NCI-H1048 (cell line): ENCODE measurements at places on chromosomes 6 and 20.

DNA sequence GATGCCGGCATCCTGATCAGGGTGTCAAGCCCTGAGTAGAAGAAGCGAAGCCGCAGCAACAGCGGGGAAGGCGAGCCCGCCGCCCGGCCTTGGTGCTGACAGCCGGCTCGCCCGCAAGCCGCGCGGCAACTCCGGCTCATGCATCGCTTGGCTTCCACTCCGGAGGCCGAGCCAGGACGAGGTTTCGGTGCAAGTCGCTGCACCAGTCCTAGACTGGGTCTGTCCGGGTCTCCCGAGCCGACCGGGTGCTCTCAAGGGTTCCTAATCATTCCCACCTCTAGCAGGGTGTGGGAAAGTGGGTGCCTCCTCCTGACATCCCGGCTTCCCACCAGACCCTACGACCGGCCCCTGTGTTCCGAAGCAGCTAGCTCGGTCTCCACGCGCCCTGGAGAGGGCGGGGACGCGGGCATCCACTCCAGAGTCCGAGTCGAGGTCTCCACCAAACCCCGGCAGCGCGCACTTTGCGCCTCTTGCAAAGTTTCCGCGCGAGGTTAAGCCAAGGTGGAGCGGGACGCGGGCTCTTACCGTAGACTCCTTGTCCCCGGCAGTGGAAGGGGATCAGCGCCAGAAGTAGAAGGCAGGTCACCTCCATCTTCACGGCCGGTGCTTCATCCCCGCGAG lies 1.4 kb downstream of the MDGA1 start:
- DNase-seq, result no peak

- DNase-seq, result no peak
Observed at GRCh38 chr6:3366596-3367413, 90.0 kb downstream of the SLC22A23 start.

GRCh38 chr6:155389130-155389529 lies 66.5 kb downstream of the NOX3 start:
- DNase-seq, result no peak

- DNase-seq, result no peak
Observed at GRCh38 chr6:139549561-139550070, 175.2 kb upstream of the CITED2 start.

- no peak for DNase-seq
Observed at GRCh38 chr6:1591926-1592325, 17.8 kb upstream of the FOXC1 start.

GRCh38 chr6:13614926-13615791 lies at the start of gene NOL7:
Gene NOL7 (plus strand): TSS chr6:13615335. CDS start chr6:13615359, 24 bp downstream.
- peak; percentile 89 for DNase-seq

DNA sequence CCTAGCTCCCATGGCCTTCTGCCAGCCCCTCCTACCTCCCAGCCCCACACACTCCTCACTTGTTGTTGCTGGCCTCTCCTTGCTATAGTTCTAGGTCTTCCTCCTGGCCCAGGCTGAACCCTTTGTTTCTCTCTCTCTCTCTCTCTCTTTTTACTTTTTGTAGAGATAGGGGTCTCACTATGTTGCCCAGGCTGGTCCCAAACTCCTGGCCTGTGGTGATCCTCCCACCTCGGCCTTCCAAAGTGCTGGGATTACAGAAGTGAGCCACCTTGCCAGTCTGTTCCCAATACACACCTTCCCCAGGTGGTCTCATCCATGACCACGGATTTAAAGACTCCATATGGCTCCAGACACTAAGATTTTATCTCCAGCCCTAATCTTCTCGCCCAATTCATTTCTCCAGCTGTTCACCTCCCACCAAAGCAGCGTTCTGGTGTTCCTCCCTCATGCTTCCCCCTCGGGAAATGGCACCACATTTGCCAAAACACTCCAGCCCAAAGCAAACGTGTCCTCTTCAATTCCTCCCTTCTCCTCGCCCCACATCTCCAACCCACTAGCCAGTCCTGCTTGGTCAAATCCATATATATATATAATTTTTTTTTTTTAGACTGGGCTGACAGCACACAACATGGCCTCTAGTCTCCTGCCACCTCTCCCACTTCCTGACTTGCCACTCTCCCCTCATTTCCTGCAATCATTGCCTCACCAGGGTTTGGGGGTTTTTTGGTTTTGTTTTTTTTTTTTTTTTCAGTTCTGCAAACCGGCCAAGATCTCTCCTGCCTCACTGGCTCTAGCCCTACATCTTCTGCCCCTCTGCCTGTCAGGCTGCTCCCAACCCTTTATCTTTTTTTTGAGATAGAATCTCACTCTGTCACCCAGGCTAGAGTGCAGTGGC lies 104.4 kb downstream of the NCR2 start:
- no peak for DNase-seq

- no peak for DNase-seq
Observed at GRCh38 chr6:158538741-158539140, 21.1 kb upstream of the TMEM181 start.

DNA sequence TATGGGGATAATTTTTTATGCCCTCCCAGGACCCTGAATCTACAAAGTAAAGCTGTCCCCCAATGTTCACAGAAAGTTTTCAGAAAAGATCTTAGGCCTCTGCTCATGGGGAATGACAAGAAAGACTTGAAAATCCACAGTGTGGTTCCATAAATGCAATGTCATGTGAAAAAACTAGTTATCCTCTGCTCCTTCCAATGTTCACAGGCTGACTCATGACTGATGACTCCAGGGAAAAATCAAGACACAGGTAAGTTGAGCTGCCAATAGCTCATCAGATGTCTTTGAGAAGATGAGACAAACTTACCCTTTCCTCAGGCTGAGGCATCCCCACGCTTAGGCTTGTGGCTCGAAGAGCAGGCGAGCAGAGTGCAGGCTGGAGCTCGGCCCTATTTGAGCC lies 14.8 kb upstream of the BCLAF1 start:
- no peak for DNase-seq

DNA sequence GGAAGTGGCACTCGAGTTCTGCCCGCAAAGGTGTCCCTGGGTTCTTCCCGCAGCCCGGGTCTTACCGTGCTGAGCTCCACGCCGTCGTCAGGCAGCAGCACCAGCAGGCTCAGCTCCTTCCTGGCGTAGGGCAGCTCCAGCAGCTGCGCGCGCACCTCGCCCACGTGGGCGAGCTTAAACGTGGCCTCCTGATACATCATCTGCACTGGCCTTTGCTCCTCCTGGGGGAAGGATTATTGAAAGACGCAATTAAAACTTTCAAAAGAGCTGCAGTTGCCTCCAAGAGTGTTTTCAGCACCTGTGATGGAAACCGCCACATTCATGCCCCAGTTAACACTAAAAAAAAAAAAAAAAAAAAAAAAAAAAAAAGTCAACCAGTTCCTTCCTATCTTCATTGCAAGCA lies 11.3 kb downstream of the SERPINB9 start:
- no peak for DNase-seq

- DNase-seq, result no peak
Observed at GRCh38 chr6:18279422-18279821, 15.1 kb upstream of the DEK start.

DNA sequence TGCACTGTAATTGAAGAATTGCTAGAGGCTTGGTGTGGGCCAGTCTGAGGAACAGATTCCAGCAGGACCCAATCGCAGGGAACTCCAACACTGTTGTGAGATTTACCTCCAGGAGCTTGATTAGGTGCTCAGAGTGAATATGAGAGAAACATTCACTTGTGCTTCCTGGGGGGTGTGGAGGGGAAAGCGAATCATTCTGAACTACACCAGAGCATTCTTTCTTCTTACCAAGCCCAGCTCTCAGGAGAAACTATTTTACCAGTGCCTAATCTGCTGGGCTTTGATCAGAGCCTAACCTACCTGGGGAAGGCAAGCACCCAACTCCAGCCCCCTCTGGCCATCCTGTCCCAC lies 7.4 kb upstream of the SIRPB1 start:
- no peak for DNase-seq

DNA sequence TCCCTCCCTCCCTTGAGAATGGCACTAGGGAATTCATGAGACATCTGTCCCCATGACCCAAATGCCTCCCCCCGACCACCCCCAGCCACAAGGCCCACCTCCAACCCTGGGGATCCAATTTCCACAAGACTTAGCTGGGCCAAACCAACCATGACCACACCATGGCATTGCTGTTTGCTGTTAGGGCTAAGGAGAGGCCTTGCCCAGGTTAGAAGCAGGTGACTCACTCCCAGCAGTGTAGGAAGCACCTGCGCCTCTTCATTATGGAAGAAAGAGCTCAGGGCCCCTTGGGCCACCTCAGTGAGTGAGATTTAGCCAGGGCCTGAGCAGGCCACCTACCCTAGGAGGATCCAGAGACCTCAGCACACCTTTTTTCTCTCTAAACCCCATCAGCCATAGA lies 337.9 kb downstream of the TAF4 start:
- no peak for DNase-seq

- DNase-seq, result no peak
Observed at GRCh38 chr20:34744847-34745246, 40.7 kb downstream of the TP53INP2 start.

DNA sequence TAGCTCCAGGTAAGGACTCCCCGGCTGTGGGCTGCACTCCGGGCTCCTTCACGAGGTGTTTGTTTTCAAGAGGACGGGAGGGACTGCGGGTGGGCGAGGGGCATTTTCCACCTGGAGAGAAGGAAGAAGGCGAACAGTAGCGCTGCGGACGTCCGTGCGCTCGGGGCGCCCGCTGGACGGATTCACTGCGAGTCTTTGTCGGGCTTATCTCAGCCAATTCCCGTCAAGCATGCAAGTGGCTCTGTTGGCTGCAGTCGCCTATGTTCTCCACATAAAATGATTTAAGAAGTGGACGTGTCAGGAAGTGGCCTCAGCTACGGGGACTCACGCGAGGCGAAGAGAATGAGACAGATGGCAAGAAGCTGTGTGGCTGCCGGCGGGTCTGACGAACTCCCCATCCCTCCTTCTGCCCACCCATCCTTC lies 332 bp downstream of the GRIK2 start:
- DNase-seq, result no peak

GRCh38 chr6:122400462-122401089 lies 1.1 kb downstream of the HSF2 start:
- no peak for DNase-seq

GRCh38 chr20:3071610-3072529 lies at the start of gene OXT:
Gene OXT (plus strand): TSS chr20:3071620. CDS start chr20:3071656, 36 bp downstream.
- DNase-seq, result no peak

DNA sequence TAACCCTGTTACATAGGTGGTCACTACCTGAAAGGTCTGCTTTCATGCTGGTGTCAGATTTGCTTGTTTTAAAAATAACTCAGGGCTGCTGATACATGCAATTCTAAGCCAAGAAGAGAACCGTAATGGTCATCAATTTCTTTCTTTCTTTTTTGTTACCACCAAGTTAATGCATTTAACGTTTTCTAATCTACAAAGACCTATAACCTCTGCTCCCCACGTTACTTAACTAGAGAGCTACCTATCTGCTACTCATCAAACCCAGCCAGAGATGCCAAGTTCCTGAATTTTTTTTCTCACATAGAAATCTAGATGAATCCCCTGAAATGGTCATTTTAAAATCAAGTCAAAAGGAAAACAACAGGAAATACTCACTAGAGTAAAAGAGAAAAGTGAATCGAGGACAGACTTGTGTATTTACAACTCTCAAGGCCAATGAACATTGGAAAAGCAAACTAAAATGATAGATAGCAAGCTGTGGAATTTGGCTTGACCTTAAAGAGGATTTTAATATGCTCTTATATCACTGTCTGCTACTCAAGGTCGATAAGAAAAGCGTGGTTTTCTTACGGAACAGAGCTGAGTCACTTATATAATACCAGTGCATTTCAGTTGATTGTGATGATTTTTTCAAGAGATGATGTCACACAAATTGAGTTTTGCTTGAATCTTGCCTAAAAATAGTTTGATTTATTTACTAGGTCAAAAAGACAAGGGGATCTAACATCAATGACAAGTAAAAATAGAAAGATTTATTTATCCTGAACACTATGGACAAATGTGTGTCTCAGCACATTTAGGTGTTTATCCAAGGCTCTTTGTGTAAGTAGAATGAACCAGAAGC lies 67.9 kb downstream of the SGK1 start:
- no peak for DNase-seq

DNA sequence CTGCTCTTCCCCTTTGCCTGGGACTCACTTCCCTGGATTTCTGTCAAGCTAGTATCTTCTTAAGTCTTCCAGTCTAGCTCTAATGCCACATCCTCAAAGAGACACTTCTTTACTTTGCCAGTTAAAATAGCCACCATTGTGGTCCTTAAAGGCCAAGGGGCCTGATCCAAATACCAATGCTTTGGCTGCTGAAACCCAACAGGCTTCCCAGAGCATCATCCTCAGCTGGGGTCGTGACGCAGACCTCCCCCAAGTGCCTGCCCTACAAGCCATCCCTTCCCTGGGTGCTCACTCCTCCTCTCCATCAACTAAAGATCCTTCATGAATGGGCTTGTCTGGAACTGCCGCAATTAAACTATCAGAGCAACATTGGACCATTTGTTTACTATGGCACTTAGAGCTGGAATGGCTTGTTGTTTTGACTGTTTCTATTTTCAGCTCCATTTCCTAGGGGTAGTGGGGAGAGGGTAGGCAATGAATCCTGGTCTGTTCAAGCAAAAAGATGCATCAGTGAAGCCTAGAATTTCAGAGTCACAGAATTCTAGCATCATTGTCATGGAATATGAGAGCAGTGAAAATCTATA lies 79.6 kb upstream of the SIRPA start:
- DNase-seq, result no peak

- DNase-seq, result no peak
Observed at GRCh38 chr20:60003776-60004175, 45.6 kb downstream of the CDH26 start.

- DNase-seq, result no peak
Observed at GRCh38 chr6:109344226-109344625, 38.0 kb downstream of the CD164 start.

DNA sequence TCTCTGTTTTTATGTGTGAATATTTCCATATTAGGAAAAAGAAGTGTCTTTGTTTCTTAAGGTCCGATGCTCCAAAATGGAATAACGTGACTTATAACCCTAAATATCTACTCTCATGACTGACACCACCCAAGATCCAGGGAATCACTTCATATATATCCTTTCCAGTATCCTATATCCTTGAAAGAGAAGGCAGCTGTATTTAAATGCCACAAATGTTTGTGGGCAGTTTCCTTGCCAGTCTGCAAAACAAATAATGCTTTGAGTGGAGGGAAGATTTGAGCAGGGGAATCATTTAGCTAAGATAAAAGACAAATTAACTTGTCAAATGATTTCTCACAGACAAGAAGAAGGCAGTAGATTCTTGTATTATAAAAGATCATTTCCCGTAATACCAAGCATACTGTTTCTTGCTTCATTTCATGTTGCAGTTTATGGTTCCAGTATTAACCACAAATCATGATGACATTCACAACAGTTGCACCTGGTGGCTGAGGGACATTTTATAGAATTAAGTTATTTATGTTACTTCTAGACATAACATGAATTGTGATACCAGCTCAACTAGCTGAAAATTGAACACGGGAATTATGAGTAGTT lies 30.0 kb upstream of the FABP7 start:
- DNase-seq, result no peak

GRCh38 chr6:89311853-89312531 lies 3.1 kb downstream of the GABRR2 start:
- DNase-seq, result no peak

- DNase-seq, result no peak
Observed at GRCh38 chr6:4563156-4563555, 213.0 kb upstream of the CDYL start.
